ENCODE measurements at places on chromosomes 1 and 21.

DNA sequence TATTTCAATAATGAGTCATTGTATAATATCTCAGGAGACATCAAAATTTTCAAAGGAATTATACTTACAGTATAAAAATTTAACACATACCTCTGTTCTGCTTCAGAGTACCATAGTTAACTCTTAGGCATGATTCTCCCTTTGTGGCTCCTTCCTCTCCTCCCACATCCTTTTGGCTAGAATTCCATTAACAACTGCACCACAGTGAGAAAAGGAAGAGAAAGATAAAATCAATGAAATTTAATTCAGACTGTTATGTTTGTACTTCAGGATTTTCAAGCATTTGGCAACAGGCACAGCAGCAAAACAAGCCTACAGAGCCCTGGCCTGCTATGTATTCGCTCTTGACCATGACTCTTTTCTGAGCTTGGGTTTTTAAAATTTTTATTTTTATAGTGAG, 57.2 kb upstream of the SGIP1 start:
- no peak for DNase-seq

DNA sequence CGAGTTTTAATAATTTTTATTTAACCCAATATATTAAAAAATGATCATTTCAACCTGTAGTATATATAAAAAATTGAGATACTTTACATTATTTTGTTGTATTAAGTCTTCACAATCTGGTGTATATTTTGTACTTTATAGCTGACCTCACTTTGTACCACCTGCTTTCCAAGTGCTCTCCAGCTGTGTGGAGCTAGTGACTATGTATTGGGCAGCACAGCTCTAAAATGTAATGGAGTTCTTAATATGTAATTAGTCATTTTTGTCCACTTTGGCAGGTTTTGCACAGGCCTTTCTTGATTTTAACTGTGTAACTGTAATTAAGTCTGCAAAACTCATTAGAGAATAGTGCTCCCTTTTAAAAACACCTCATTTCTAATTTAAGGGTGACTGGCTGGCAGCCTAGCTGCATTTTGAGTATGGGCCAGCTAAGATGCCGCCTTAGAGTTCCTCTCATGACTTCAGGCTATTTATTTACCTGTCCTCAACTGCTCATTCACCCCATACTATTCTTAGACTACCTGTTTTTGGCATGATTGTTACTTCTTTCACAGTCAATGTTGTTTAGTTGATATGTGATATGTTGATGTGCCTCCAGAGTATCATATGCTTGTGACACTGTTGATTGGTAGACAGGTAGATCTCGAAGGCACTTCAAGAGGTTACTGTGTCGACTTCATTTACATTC, 43.2 kb downstream of the ZYG11B start:
- DNase-seq: peak; percentile 29

GRCh38 chr21:27804515-27804914, 837.6 kb upstream of the ADAMTS5 start:
- DNase-seq: no peak

GRCh38 chr1:13746342-13746741, 46.4 kb downstream of the PRDM2 start:
- DNase-seq: no peak

DNA sequence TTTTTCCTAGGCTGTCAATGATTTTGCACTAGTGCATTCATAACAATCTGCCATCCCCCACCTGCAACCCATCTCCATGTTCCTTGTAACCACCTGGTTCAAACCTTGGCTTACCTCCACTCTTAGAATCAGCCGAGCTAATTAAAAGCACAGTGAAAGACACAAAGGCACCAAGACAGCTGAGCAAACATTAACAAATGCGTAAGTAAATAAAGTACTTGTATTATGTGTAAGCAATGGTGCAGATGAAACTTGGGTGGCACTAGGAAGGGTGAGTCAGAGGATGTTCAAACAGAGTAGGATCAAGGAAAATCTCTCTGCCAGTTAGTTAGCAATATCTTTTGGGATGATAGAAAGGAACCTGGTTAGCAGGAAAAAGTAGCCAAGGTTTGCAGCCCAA, 5.1 kb upstream of the FOXJ3 start:
- DNase-seq: no peak

DNA sequence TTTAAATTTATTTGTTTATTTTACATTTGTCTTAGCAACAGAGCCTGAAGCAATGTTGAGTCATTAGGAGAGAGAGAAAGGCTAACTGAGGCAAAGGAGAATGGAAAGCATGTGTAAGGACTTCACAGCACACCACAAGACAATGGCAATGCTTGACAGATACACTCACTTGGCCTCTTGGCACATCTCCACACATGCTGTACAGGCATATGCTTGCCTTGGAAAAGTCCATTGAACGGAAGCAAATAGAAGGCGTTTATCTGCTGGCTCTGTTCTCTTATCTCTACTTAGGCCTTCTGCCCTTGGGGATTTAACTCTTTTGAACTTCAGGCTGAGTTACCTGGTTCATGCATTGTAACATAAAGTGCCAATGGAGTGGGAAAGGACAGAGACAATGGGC, 262.2 kb upstream of the POU3F1 start:
- no peak for DNase-seq

Data from G401 (cell line).